Cortex of kidney (tissue), 1 donor: ENCODE measurements at places on chromosomes 2 and 18.

- no peak for DNase-seq
These were observed 90.1 kb downstream of the DOK6 start for GRCh38 chr18:69490813-69491212.

DNA sequence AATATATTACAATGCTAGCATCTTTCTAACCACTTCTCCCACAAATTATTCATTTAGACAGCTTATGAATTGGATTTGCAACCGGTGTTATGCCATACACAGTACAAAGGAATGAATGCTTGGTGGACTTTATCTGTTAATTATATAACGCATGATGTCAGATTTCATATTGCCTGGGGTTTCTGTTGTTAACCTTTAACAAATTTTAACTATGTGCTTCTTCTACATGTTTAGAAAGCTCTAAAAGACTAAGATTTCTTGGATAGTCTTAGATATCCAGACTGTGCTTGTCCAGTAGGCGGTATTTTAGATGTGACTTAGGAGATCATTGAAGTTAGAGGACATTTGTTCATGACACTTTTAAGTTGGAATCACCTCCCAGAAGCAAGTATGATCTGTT lies 976.3 kb downstream of the TMEM182 start:
- no peak for DNase-seq

- no peak for DNase-seq
These were observed 44.9 kb downstream of the PSMG2 start for GRCh38 chr18:12747530-12748315.

DNA sequence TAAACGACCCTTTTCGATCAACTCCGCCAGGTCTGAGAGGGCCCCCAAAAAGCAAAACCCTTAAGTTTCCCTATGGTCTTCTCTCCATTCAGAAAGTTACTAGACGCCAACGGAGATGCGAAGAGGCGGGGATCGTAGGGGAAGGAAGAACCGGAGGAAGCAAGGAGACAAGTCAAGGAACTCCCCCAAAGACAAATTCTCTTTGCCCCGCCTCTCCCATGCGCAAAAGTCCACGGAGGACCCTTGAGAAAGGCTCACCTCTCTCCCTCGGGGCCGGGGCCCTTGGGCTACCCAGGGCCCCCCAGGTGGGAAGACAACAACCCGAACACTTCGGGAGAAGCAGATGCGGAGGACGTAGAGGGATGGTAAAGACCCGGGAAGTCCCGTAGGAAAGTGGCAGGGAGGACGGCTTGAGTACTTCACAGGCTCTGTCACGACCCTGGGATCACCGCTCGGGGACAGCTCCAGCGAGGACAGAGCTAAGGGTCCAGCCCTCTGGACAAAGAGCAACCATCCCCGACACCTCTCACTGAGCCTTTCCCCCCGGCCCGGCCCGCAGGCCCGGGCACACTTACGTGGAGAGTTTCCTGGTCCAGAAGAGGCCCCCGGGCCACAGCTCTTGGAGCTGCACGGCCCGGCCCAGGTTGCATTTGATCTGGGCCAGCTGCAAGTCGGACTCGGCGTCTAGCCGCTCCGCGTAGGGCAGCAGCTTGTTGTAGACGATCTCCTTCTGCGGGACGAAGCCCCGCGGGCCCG lies 647 bp downstream of the PSME4 start:
- DNase-seq: no peak

DNA sequence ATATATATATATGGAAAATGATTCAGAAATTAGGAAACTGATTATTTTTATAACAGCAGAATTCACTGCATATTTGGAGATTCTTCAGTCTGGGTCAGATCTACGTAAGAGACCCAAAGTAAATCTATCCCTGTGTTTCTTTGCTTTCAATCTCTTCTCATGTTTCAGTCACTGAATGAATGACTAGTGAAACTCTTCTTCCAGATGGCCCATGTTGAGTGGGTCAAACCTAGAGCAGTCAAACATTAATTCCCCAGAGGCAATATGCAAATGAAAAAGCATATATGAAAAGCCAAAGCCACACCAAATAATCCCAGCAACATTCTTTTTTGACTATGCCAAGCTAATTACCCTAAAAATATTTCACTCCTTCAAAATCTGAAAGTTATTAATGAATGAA lies 317.3 kb downstream of the RBM43 start:
- DNase-seq: no peak

GRCh38 chr18:66553824-66554223 lies 50.1 kb downstream of the CDH19 start:
- no peak for DNase-seq

DNA sequence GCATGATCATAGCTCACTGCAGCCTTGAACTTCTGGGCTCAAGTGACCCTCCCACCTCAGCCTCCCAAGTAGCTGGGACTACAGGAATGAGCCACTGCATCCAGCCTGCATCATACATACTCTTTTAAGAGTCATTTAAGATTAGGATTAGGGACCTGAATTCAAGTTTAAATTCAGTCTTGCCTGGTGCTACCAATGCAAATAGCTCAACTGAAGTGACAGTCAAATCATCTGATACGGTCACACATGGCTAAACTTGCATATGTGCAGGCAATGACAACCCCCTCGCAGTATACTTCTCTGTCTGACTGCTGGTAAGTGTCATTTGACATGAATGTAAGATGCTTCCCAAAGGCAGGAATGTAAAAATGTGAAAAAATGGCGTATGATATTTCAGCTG lies 31.8 kb upstream of the TMEM131 start:
- no peak for DNase-seq

DNA sequence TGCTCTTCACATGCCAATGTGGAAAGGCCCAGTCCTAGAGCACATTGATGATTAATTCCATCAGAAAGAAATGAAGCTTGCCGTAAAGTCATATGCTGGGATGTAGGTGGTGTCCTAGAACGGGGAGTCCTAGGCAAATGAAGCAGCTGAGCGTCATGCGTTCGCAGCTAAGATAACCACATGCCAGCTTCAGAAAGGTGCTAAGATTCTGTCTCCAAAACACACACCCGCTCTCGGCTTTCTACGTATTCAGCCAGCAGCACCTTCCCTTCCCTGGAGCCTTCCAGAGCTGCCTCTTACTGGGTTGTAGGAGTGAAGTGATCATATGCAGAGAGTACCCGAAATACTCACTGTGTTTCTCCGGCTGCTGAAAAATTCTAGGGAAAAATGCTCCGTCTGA lies 421.6 kb upstream of the ID2 start:
- DNase-seq: no peak

GRCh38 chr2:40434731-40435271 lies 17.1 kb downstream of the SLC8A1 start:
- DNase-seq: no peak

DNA sequence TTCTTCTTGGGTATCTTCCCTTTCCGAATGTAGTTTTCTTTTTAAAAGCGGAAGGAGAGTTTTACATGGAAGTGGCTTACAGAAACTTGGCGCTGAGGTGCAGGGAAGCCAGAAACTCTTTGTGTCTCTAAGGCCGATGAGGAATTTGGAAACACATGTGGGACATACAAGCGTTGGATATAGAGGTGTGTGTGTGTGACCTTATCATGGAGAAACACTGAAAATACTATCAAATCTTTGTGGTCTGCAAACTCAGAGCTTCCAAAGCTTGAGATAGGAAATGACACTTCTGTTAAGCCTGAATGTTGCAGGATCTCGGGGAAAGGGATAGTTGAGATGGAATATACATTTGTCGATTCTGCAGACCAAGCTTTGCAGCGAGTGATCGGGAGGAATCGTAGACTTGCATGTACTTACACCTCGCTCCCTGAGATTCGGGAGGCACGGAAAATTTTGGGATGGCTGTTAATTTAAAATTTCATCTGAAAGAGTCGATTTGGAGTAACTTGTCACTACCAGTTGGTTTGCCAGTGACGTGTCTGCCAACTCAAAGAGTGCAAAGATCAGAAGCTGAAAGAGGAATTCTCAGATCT lies 1.0 kb downstream of the NAB1 start:
- no peak for DNase-seq

- DNase-seq: no peak
These were observed 67.2 kb downstream of the SLC8A1 start for GRCh38 chr2:40384714-40385113.

GRCh38 chr2:225911019-225911418 lies 511.5 kb downstream of the NYAP2 start:
- no peak for DNase-seq

- no peak for DNase-seq
These were observed 193.2 kb downstream of the BCL2 start for GRCh38 chr18:63126134-63127069.

GRCh38 chr2:220162320-220162719 lies 534.9 kb downstream of the SLC4A3 start:
- no peak for DNase-seq

GRCh38 chr18:29361843-29362242 lies 1184.9 kb upstream of the CDH2 start:
- no peak for DNase-seq
